ENCODE measurements at places on chromosomes 7 and 10. TPM values are rescaled to one million over a fixed set of nuclear protein-coding genes. Genes with fewer than 3 reads are reported as not detected.

The IDI2 gene
- not detected for total RNA-seq

The SEMA4G gene
- 0.16 TPM for total RNA-seq

The LBX1 gene
- total RNA-seq: not detected

The SFTPA1 gene
- total RNA-seq: not detected

The FANK1 gene
- total RNA-seq: not detected

The SMIM30 gene
- total RNA-seq: 25.8 TPM

The SH2D4B gene
- 0.13 TPM for total RNA-seq

The CXCL12 gene
- not detected for total RNA-seq

The CYP3A7 gene
- not detected for total RNA-seq

The ORC5 gene
- total RNA-seq: 21.2 TPM

The TMEM273 gene
- total RNA-seq: 25.6 TPM

The CYP2E1 gene
- total RNA-seq: not detected

The KLF14 gene
- not detected for total RNA-seq

The NXPH1 gene
- not detected for total RNA-seq

The TBL2 gene
- 26.4 TPM for total RNA-seq

The EMX2 gene
- not detected for total RNA-seq

The EPO gene
- total RNA-seq: not detected

The ZNF804B gene
- not detected for total RNA-seq

The FXYD4 gene
- total RNA-seq: not detected

The CRHR2 gene
- not detected for total RNA-seq

The AFAP1L2 gene
- total RNA-seq: 4.0 TPM

The EGFR gene
- total RNA-seq: not detected

The ZRANB1 gene
- total RNA-seq: 10.7 TPM

The ITPRID1 gene
- not detected for total RNA-seq

The HOXA11 gene
- not detected for total RNA-seq

The GPR37 gene
- not detected for total RNA-seq

The VGF gene
- total RNA-seq: 0.29 TPM

The PLEKHS1 gene
- not detected for total RNA-seq

The GPC2 gene
- 8.2 TPM for total RNA-seq

The ATG9B gene
- total RNA-seq: 6.8 TPM

The PDE1C gene
- total RNA-seq: not detected

The HMX3 gene
- not detected for total RNA-seq

The RADIL gene
- 0.82 TPM for total RNA-seq

The AGAP6 gene
- 14.1 TPM for total RNA-seq

The VAX1 gene
- not detected for total RNA-seq
